NCI-H2029 treated with DMSO at 0.1 percent for 48 hours (cell line): ENCODE measurements at places on chromosomes 6 and 20.

DNA sequence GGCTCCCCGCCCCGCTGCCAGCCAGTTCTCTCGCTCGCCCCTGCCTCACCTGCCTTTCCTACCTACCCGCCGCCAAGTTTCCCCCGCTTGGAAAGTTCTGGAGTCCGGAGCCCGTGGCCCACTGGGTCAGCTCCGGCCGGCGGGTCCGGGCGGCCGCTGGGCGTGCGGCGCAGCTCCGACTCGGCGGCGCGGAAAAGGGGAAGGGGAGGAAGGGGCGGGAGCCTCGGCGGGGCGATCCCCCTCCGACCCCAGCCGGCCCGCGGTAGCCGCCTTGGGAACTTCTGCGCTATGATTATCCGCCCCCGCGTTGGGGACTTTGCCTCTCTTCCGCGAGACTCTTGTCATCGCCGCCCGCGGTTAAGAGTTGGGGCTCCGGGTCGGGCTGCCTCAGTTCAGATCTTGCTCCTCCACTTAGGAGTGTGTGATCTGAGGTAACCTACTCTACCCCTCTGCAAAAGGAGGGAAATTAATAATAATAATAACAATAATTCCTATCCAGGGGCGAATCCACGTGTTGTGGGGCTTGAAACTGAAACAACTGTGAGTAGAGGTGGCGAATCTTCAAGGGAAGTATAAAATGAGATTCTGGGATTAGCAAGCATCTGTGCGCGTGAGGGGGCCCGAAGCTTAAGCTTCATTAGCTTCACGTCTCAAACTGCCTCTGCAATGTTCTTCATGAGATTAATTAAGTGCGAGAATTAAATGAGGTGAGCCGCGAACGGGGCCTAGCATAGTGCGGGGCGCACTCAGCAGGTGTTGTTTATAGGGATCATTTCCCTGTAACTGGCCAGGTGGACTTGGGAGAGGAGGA, 30.8 kb downstream of the SF3B5 start:
- no peak for DNase-seq

- DNase-seq = no peak
Observed at GRCh38 chr6:113396730-113397129, 460.4 kb upstream of the MARCKS start.

GRCh38 chr6:89553431-89553830, 85.1 kb downstream of the LYRM2 start:
- DNase-seq = no peak

- DNase-seq = no peak
Observed at GRCh38 chr20:37610203-37610798, 82.6 kb upstream of the BLCAP start.

GRCh38 chr20:35468671-35469334, 13.4 kb downstream of the CEP250 start:
- no peak for DNase-seq

GRCh38 chr6:130978660-130979396, 84.2 kb downstream of the EPB41L2 start:
- DNase-seq = no peak

DNA sequence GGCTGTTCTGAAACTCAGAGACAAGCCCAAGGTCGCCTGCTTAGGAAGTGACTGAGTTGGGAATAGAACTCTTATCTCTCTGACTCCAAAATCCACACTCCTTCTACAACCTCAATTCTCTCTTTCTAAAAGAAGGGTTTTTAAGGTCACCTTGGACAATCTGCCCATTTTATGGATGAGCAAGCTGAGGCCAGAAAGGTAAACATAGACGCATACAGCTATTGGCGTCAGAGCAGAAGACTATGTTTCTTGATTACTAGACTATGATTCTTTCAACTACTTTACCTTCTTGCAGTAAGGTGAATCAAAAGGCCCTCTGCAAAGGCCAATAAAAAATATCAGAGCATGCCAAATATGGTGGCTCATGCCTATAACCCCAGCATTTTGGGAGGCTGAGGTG, 276.6 kb downstream of the CLIC5 start:
- DNase-seq = no peak

GRCh38 chr6:15911753-15912504, 217.0 kb upstream of the MYLIP start:
- DNase-seq = no peak

- peak; percentile 55 for DNase-seq
Observed at GRCh38 chr20:1336699-1337367, 7.9 kb upstream of the SDCBP2 start.

DNA sequence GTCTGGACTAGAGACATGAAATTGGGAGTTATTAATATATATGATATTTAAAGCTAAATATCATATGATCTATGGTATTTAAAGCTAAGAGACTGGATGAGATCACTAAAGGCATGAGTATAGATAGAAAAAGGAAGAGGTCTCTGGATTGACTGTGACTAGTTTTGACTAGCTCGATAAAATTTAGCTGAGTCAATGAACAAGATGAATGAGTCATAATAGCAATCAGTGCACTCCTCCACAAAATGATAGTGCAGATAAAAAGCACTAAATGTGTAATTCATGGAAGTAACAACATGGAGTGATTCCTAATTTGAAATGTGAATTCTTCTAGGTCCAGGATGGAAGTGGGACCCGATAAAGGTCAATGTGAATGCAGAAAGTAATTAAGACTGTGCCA, 127.4 kb downstream of the PFDN4 start:
- no peak for DNase-seq

- no peak for DNase-seq
Observed at GRCh38 chr6:170190046-170190445, 100.8 kb downstream of the DLL1 start.

DNA sequence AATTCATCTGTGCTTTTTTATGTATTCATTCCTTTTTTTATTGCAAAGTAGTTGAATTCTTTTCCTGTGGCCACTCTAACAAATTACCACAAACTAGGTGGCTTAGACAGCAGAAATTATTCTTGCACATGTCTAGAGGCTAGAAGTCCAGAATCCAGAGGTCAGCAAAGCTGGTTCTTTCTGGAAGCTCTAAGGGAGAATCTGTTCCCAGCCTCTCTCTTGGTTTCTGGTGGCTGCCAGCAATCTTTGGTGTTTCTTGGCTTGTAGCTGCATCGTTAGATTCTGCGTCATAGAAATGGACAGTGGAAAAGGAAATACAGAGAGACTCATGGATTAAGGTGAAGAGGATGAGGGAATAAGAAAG, 39.3 kb downstream of the GSTA2 start:
- DNase-seq = no peak

DNA sequence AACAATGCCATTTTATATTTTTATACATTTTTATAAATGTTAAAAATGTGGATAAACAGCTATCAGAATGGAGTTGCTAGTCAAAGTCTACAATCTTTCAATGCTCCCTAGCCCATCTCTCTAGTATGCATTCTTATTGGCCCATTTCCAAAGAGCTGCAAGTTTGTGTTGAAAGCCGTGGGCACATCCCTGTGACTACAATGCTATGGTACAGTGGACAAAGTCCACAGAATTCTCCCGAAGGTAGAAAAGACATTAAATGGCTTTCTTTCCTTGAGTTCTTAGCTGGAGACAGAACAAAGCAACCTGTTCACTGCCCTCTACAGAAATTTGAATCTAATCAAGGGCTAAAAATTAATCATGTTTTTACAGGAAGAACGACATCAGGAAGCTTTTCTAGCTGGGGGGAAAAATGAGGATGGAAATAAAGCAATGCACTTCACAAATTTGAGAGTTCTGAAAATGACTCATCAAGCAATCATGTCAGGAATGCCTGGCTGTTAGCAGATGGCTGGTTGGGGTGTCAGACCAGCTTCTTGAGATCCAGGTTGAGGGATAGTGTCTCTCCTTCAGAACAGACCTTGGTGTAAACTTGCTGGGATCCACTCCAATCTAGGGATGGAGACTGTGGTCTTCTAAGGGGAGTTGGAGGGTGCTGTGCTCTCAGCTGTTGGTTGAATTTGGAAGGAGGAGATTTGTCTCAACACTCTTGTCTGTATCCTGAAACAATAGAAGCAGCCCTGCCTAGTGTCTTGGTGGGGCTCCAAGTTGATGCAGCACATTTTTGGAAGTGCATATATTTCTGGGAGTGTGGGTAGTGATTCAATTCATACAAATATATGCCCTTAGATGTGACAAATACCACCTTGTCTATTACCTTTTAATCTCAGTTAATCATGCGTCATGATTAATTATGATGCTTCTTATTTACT, 143.4 kb upstream of the PHACTR1 start:
- DNase-seq = no peak

DNA sequence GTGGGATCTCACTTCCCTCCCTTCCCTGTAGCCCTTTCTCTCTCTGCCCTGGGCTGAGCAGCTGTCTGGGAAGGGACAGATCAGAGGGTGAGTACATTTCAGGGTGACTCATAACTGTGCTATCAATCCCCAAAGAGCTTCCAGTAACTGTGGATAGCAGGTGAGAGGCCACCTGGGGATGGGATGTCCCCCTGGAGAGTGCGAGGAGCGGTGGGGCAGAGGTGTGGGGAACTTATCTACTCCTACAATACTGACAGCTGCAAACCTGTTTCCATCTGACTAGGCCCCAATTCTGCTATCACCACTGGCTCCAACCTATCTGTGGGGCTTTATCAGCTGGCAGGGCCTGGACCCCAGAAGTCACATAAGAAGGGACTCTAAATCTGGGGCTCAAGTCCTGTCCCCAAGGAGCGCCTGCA, 32.6 kb downstream of the KCNK5 start:
- no peak for DNase-seq

DNA sequence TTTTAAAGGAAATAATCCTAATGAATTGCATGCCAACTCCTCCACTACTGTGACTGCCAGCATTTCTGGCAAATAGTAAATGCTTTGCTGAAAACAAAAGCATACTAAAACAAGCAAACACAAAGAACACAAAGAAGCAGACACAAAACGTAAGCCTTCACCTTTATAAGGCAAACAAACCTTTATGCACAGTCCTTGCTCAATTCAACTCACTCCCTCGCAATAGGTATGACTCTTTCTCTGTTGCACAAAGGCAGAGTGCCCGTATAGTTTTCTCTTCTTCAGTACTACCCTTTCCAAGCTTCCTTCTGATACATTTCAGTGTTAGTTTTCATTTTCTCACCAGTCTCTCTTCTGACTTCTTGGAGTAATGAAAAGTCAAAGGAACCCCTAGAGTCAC, 63.9 kb downstream of the PDE10A start:
- DNase-seq = no peak

- DNase-seq = no peak
Observed at GRCh38 chr6:159255434-159255951, 86.3 kb downstream of the FNDC1 start.

GRCh38 chr20:11387189-11387754, 530.4 kb upstream of the BTBD3 start:
- DNase-seq = no peak

DNA sequence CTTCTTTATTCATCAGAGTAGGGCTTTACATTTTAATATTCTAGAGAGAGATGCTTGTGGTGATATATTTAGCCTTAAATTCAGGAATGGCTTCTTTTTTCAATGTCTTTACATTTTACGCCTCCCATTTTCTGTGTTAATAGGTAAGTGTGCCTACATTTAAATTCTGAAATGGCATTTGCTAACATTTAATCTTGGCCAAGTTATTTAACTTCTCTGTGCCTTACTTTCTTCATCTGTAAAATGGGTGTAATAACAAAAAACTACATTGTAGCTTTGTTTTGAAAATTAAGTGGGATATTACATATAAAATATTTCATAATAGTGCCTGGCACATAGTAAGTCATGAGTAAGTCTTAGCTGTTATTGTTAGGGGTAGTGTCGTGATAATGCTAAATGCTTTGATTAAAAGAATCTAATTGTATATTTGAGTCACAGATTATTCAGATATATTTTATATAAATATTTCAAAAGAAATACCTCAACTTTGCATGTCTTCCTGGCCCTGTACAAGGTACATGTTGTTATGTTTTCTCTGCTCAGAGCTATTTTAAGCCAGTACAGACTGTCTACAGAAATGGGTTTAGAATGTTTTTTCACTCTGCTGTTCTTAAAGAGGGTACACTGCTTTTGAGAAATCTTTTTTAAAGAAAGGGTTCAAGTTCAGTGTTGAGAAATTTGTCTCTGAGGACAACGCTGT, 18.8 kb downstream of the CARMIL1 start:
- DNase-seq = no peak

DNA sequence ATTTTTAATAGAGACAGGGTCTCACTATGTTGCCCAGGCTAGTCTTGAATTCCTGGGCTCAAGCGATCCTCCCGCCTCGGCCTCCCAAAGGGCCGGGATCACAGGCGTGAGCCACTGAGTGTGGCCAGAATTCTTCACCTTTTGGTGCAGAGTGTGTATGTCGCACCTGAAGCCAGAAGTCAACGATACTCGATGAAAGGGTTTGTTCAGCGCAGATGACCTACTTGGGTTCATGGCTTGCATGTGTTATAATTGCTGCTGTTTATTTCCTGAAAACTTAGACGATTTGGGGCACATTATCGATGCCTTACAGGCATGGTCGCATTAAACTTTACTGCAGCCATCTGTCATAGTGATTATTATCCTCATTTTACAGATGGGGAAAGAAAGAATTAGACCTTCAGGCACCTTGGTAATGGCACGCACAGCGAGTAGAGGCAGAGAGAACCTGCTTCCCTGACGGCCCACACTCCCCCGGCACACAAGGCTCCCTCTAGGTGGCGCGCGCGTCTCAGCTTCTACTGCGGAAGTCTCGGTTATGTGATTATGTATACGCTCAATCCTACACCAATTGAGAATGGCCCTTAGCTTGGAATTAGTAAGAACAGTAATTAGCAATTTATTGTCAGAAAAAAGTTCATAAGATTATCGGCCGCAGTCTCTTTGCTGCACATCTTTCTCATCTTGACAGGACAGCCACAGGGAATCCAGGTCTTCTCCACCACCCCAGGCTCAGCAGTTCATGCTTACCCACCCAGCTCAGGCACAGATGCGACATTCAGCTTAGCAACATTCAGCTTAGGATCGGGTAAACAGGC, 212.8 kb upstream of the PROKR2 start:
- DNase-seq = peak; percentile 82

- DNase-seq = no peak
Observed at GRCh38 chr6:53432318-53433161, 83.8 kb upstream of the ELOVL5 start.

DNA sequence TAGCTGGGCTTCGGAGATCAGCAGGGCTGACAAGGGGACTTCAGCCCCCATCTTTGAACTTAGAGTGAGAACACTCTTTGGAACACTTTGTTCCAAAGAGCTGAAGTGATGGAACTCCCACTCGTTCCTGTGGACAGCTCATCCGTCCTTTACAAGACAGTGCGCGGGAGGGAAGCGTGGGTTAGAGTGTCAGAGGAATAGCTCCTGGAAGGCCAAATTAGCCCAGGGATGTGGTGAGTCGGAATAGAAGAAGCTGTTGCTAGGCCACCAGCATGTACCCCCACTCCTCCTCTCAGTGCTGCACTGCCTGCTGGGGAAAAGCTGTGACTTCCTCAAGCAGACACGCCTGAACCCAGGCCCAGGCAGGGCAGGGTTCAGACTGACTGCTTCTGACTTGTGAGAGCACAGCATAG, 1.7 kb downstream of the SDCBP2 start:
- DNase-seq = no peak
